Peyer's patch (tissue), 4 donors: ENCODE measurements at places on chromosomes 6 and 20. TPM values are rescaled to one million over a fixed set of nuclear protein-coding genes. Genes with fewer than 3 reads are reported as not detected.

- H3K27me3 ChIP-seq = no peaks in the 10 kb centered on the region
- H3K4me1 ChIP-seq = no peaks in the 10 kb centered on the region
- H3K36me3 ChIP-seq = no peaks in the 10 kb centered on the region
- H3K27ac ChIP-seq = no peak overlapping the region
These were observed 224.2 kb downstream of the NFATC2 start for GRCh38 chr20:51318058-51318949.

The BMP7 gene
- not detected for total RNA-seq

- no peak overlapping the region for H3K4me3 ChIP-seq
- no peak overlapping the region for H3K27ac ChIP-seq
- no peaks in the 10 kb centered on the region for H3K27me3 ChIP-seq
- H3K36me3 ChIP-seq = no peaks in the 10 kb centered on the region
These were observed 162.5 kb upstream of the STMND1 start for GRCh38 chr6:16939351-16939750.

- H3K27me3 ChIP-seq = no peaks in the 10 kb centered on the region
- no peak overlapping the region for H3K4me3 ChIP-seq
- DNase-seq = no peak
- no peaks in the 10 kb centered on the region for H3K36me3 ChIP-seq
- no peaks in the 10 kb centered on the region for H3K4me1 ChIP-seq
- H3K27ac ChIP-seq = no peak overlapping the region
These were observed 396.7 kb downstream of the HACE1 start for GRCh38 chr6:104462811-104463599.

GRCh38 chr6:134162932-134163331, 110.5 kb upstream of the SLC2A12 start:
- no peaks in the 10 kb centered on the region for H3K4me1 ChIP-seq
- H3K27me3 ChIP-seq = no peaks in the 10 kb centered on the region
- H3K4me3 ChIP-seq = no peak overlapping the region
- DNase-seq = peak; percentile 60

The ERVFRD-1 gene
- not detected for total RNA-seq

The TNNC2 gene
- 2.7 TPM for total RNA-seq

The AHI1 gene
- total RNA-seq = 4.4 TPM

- no peaks in the 10 kb centered on the region for H3K27me3 ChIP-seq
- no peaks in the 10 kb centered on the region for H3K4me1 ChIP-seq
- no peak overlapping the region for H3K4me3 ChIP-seq
- DNase-seq = no peak
- H3K27ac ChIP-seq = no peak overlapping the region
- H3K36me3 ChIP-seq = no peaks in the 10 kb centered on the region
These were observed 1.3 kb downstream of the TTI1 start for GRCh38 chr20:38031957-38032356.

The ADGRF4 gene
- 0.18 TPM for total RNA-seq

The SPDEF gene
- total RNA-seq = 33.8 TPM

DNA sequence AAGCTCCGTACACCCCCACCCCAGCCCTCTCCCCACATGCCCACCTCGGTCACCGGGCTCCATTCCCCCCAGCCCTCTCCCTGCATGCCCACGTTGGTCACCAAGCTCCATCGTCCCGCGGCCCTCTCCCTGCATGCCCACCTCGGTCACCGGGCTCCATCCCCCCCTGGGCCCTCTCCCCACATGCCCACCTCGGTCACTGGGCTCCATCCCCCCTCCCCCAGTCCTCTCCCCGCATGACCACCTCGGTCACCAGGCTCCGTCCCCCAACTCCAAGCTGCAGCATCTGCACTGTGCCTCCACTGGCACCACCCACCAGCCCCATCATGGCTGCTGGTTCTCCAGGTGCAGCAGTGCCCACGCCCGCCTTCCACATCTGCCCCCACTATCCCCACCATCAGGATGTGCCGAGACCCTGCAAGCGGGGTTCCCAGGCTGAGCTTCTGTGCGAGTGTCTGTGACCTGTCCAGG, 16.8 kb downstream of the TAF4 start:
- no peak for DNase-seq
- H3K27me3 ChIP-seq = no peaks in the 10 kb centered on the region
- no peak overlapping the region for H3K4me3 ChIP-seq
- H3K4me1 ChIP-seq = no peaks in the 10 kb centered on the region

DNA sequence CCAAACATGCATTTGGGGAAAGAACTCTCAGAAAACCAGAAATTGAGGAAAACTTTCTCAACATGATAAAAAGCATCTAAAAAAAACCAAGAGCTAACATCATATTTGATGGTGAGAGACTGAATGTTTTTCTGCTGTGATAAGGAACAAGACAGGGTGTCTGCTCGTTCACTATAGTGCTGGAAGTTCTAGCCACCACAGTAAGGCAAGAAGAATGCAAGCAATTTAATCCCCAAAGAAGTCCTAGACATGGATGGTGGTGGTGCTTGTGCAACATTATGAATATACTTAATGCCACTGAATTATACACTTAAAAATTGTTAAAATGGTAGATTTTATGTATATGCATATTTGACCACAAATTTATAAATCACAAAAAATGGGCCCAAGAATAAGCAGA, 53.4 kb downstream of the LYRM2 start:
- H3K27me3 ChIP-seq = no peaks in the 10 kb centered on the region
- no peak overlapping the region for H3K4me3 ChIP-seq
- no peak for DNase-seq

GRCh38 chr6:14423955-14424354, 306.4 kb downstream of the CD83 start:
- H3K4me3 ChIP-seq = no peak overlapping the region
- no peak overlapping the region for H3K27ac ChIP-seq
- no peaks in the 10 kb centered on the region for H3K4me1 ChIP-seq
- no peaks in the 10 kb centered on the region for H3K36me3 ChIP-seq
- no peak for DNase-seq
- H3K27me3 ChIP-seq = no peaks in the 10 kb centered on the region

GRCh38 chr20:19682249-19682648, 75.8 kb upstream of the RIN2 start:
- DNase-seq = no peak
- no peaks in the 10 kb centered on the region for H3K27me3 ChIP-seq
- no peaks in the 10 kb centered on the region for H3K36me3 ChIP-seq
- no peaks in the 10 kb centered on the region for H3K4me1 ChIP-seq
- no peak overlapping the region for H3K4me3 ChIP-seq
- no peak overlapping the region for H3K27ac ChIP-seq

DNA sequence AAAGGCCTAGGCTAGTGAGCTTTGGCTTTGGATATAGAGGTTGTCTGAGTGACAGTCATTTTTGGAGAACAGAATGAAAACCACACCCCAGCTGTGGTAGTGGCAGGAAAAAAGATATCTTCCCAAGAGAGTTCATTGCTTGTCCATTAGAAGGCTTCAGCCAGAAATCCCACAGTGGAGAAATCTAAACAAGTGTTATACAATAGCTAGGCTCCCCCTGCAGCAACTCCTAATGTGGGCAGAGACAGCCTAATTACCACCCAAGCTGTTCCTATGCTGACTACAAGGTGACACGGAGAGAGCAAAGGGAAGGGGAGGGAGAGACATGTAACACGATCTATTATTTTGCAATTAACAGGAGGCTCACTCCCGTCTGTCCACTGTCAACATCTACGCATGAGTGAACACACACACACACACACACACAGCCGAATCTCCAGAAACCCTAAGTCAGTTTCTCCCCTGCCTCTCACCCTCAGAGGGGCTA, 147.5 kb upstream of the TCF21 start:
- H3K27me3 ChIP-seq = no peaks in the 10 kb centered on the region
- no peak overlapping the region for H3K4me3 ChIP-seq
- no peak overlapping the region for H3K27ac ChIP-seq
- no peak for DNase-seq

- peak overlapping the region; percentile 91 for H3K4me3 ChIP-seq
- peak overlapping the region; percentile 88 for H3K27ac ChIP-seq
- no peaks in the 10 kb centered on the region for H3K27me3 ChIP-seq
- H3K4me1 ChIP-seq = peaks cover 64% of the 10 kb centered on the region
These were observed 102.5 kb downstream of the NOL4L start for GRCh38 chr20:32482442-32483261.

- no peak for DNase-seq
- H3K27ac ChIP-seq = no peak overlapping the region
- H3K4me1 ChIP-seq = peaks cover 9% of the 10 kb centered on the region
- no peaks in the 10 kb centered on the region for H3K27me3 ChIP-seq
- H3K36me3 ChIP-seq = no peaks in the 10 kb centered on the region
These were observed 19.4 kb upstream of the CBFA2T2 start for GRCh38 chr20:33470457-33470856.

The GRIK2 gene
- total RNA-seq = 8.6 TPM

DNA sequence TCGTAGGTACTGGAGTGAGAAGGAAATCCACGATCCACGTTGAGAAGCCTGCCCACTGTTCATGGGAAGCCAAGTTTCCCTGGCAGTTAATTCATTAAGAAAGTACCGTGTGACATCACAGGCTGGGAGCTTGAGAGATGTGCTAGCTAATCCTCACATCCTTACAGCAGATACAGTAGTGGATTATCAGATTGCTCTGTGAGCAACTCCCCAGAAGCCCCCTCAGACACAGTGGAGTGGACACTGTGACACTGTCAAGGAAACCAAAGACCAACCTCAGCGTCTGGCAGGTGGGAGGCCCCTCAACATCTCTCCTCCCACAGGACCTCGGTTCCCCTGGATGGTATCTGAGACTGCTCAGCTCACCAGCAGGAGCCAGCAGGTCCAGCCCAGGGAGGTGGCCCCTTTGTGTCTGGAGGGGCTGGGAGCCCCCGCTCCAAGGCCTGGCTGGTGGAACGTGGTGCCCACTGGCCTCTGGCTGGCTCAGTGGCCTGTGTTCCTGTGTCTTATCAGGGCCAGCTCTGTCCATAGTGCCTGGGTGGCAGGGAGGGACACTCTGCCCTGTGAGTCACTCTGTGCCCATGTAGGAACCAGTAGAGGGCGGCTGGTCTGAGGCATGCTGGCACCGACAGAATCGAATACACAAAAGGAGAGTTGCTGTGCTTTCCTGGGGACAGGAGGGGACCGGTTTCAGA, 7.2 kb downstream of the PYGB start:
- DNase-seq = peak; percentile 76
- H3K4me3 ChIP-seq = no peak overlapping the region
- peaks cover 5% of the 10 kb centered on the region for H3K4me1 ChIP-seq
- no peaks in the 10 kb centered on the region for H3K27me3 ChIP-seq

DNA sequence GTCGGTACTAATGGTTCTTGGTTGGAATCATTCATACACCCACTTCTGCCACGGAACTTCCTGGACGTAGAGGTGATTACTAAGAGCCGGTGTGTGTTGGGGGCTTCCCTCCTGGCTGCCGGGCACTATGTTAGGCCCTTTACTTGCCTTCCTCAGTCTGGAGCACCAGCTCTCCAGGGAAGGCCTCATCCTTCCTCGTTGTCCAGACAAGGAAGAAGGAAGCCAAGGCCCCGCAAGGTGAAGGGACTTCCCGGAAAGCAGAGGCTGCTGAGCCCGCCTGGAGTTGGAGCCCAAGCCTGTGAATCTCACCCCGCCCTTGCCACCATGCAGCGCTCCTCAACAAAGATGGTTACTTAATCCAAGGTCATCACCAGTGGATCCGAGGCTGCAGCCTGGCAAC, 26.2 kb downstream of the AAR2 start:
- H3K4me3 ChIP-seq = no peak overlapping the region
- no peak for DNase-seq
- no peaks in the 10 kb centered on the region for H3K4me1 ChIP-seq
- H3K36me3 ChIP-seq = no peaks in the 10 kb centered on the region
- H3K27me3 ChIP-seq = no peaks in the 10 kb centered on the region
